Activated naive CD8-positive, alpha-beta T cell treated with anti-CD3 and anti-CD28 coated beads for 36 hours (primary cell): ENCODE measurements at places on chromosomes 3 and 15. TPM values are rescaled to one million over a fixed set of nuclear protein-coding genes. Genes with fewer than 3 reads are reported as not detected.

The PTX3 gene
- total RNA-seq, result 0.25 TPM

The MCTP2 gene
- 12.6 TPM for total RNA-seq

The TFRC gene
- total RNA-seq, result 550 TPM

DNA sequence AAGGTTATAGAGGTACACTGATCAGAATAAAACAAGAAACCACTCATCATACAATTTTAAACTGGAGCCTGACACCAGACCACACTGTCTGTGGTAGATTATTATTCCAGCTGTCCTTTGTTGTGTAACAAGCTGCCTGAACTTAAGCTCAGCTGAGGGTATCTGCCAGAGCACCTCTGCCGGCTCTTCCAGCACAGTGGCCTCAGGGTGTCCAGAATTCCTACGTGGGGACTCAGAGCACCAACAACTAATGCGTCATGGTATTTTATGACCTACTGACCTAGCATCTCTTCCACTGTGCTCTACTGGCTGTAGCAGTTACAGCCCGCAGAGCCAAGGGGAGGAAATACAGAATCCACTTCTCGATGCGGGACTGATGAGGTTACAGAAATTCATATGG is 15.6 kb upstream of the RAF1 start:
- no peak for DNase-seq
- no peaks in the 10 kb centered on the region for H3K36me3 ChIP-seq
- peaks cover 11% of the 10 kb centered on the region for H3K4me1 ChIP-seq
- no peaks in the 10 kb centered on the region for H3K27me3 ChIP-seq

GRCh38 chr15:63634154-63634553 is 37.0 kb downstream of the FBXL22 start:
- no peak for DNase-seq
- no peak overlapping the region for H3K27ac ChIP-seq
- no peak overlapping the region for H3K4me3 ChIP-seq
- H3K36me3 ChIP-seq, result peaks cover 17% of the 10 kb centered on the region
- peaks cover 13% of the 10 kb centered on the region for H3K4me1 ChIP-seq

DNA sequence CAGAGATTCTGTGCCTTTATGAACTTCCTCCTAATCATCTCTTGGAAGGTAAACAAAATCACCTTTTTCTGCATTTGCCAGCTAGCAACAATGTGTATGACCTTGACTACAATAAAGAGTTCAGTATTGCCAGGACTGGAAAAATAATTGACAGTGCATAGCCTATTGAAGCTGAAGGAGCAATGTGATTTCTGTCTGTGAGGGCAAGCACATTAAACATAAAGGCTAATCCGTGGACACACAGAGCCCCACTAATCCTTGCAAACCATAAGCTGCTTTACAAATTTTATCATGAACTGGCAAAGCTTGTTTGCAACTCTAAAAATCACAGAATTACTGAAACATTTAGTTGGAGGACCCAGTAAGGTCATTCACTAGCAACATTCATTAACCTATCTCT is 563.8 kb downstream of the PYDC2 start:
- no peaks in the 10 kb centered on the region for H3K36me3 ChIP-seq
- H3K4me3 ChIP-seq, result no peak overlapping the region
- H3K4me1 ChIP-seq, result no peaks in the 10 kb centered on the region
- no peaks in the 10 kb centered on the region for H3K27me3 ChIP-seq
- H3K27ac ChIP-seq, result no peak overlapping the region
- DNase-seq, result no peak

GRCh38 chr3:171970301-171970788 is 69.0 kb upstream of the FNDC3B start:
- H3K4me3 ChIP-seq, result no peak overlapping the region
- no peak overlapping the region for H3K27ac ChIP-seq
- peaks cover 12% of the 10 kb centered on the region for H3K4me1 ChIP-seq
- no peak for DNase-seq
- no peaks in the 10 kb centered on the region for H3K27me3 ChIP-seq

DNA sequence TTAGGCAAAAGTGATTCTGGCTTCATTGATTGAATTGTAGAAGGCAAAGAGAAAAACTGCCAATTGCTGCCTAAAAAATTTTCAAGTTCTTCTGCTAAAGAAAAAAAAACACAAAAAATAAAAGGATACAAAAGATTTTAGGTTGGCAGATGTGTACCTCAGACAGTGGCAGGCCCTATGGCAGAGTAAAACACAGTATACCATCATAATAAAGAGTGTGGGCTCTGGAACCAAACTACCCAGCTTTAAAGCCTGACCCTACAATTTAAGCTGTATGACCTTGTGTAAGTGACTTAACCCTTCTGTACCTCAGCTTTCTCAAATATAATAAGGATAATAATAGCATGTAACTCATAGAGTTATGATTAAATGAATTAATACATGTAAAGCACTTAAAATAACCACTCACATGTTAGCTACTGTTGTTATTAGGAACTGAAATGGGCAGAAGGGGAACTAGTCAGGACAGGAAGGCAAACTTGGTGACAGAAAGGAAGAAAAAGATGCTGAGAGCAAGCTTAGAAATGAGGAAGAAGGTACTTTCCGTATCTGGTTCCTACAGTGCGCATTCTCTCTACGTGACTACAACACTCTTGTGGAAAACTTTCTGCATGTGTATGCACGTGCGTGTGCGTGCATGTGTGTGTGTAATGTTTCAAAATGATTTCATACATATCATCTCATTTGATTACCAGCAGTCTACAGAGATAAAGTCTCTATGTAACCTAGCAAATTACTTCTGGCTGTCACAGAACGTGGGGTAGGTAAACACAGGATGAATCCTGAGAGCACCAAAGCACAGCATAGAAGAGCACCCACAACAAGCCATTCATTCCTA is 13.6 kb upstream of the GATM start:
- peaks cover 7% of the 10 kb centered on the region for H3K4me1 ChIP-seq
- DNase-seq, result no peak
- H3K27ac ChIP-seq, result no peak overlapping the region
- peaks cover 44% of the 10 kb centered on the region for H3K27me3 ChIP-seq

The TF gene
- 0.02 TPM for total RNA-seq

The ZFAND6 gene
- 28.7 TPM for total RNA-seq

The SCN5A gene
- total RNA-seq, result 1.3 TPM

DNA sequence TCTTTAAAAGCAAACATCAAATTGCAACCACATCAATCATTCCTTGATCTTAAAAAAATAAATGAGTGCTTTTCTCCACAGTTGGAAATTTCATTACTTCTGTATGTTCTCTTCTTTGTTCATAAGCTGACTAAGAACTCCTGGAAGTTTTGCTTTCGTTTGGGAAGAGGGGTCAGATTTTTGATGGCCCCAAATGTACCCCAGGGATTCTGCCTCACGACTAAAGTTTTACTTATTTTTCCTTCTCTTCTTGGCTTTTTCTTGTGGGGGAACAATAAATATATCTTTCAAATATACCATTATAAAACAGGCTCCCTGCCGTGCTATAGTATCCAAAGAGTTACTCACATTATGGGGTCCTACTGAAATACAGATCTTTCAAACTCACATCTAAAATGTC is 215.0 kb upstream of the CDIN1 start:
- no peak for DNase-seq
- no peaks in the 10 kb centered on the region for H3K36me3 ChIP-seq
- H3K4me1 ChIP-seq, result no peaks in the 10 kb centered on the region

DNA sequence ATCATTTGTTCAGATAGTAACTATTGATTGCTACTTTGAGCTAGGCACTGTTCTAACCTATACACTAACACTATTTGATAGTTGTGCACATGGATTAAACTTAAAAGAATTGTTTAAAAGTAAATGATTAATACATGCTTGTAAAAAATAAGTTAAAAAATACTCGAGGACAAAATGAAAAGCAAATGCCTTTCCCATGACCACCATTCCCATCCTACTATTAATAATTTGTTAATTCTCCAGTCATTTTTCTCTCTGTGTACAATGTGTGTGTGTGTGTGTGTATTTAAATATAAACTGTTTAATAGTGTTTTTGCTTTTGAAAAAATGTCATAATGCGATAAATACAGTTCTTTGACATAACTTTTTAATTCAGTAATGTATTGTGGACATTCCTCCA is 78.7 kb upstream of the KCNMB2 start:
- peaks cover 24% of the 10 kb centered on the region for H3K27me3 ChIP-seq
- no peaks in the 10 kb centered on the region for H3K4me1 ChIP-seq
- H3K36me3 ChIP-seq, result no peaks in the 10 kb centered on the region
- no peak for DNase-seq

The SYNPR gene
- total RNA-seq, result not detected

The CCDC54 gene
- not detected for total RNA-seq

- H3K27me3 ChIP-seq, result no peaks in the 10 kb centered on the region
- DNase-seq, result no peak
- peak overlapping the region; percentile 5 for H3K4me3 ChIP-seq
- peak overlapping the region; percentile 82 for H3K27ac ChIP-seq
- peaks cover 18% of the 10 kb centered on the region for H3K36me3 ChIP-seq
- H3K4me1 ChIP-seq, result peaks cover 58% of the 10 kb centered on the region
Measured at GRCh38 chr3:106183762-106184391, 315.1 kb upstream of the CBLB start.

DNA sequence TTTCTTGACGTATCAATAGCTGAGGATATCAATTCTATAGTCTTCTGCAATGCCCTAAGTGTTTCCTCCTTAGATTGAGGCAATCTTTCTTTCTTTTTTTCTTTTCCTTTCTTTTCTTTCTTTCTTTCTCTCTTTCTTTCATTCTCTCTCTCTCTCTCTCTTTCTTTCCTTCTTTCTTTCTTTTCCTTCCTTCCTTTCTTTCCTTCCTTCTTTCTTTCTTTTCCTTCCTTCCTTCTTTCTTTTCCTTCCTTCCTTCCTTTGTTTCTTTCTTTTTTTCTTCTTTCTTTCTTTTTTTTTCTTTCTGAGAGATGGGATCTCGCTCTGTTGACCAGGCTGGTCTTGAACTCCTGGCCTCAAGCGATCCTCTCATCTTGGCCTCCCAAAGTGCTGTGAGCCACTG is 10.0 kb upstream of the DNAAF4 start:
- DNase-seq, result no peak
- no peak overlapping the region for H3K4me3 ChIP-seq
- H3K27me3 ChIP-seq, result peaks cover 19% of the 10 kb centered on the region

DNA sequence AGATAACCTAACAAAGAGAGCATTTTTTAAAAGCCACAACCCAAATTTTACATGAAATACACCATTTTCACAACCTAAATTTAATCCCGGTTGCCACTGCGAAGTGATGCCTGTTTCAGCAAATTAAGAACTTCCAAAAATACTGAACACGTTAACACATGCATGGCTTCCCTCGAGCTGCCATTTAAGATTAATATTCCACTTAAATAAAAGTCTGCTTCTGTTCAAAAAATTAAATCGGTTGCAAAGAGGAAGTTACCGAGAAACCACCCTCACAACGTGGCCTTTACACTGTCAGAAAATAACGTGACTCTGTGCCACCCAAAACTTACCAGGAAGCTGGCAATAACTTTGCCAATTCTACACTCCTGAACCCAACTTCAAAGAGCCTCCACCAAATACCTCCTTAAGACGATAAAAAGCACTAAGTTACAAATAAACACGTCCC is 1.2 kb downstream of the TBL1XR1 start:
- DNase-seq, result no peak
- H3K27ac ChIP-seq, result peak overlapping the region; percentile 97
- H3K36me3 ChIP-seq, result peaks cover 48% of the 10 kb centered on the region
- peaks cover 4% of the 10 kb centered on the region for H3K27me3 ChIP-seq
- peak overlapping the region; percentile 95 for H3K4me3 ChIP-seq

DNA sequence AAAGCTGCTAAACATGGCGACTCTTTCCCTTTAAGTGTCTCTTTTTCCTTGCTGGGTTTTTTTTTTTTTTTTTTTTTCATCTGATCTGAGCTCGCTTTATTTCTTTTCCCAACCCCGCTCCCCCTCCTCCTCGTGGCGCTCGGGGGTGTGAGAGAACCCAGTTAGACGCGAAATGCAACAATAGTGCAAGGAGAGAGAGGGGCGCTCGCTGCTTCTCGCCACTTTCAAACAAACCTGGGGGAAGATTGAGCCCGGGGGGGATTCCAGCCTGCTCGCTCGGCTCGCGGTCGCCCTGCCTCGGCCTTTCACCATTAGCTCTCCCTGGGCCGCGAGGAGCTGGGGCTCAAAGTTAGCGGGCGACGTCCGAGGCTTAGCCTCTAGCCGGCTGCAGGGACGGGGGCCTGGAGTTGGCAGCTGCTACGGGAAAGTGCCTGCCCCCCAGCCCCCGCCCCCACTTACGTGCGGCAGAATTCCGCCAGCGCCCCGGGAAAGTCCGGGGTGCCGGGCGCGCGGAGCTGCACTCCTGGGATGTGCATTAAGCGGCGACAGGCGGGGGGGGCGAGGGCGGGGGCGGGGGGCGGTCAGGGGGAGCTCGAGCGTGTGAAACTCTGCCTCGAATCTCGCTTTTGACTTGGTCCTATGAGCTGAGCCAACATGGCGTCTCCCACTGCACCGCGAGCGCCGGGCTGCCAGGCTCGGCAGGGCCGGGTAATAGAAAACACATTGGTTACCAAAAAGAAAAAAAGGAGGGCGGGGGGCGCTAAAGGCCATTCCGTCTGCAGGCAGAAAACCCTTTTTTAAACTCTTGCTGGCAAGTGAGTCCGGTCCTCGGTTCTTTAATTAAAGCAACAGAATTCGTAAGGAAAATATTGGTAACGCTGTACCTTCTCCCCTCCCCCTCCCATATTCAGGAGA is 10.4 kb downstream of the NR2F2 start:
- DNase-seq, result no peak
- peaks cover 2% of the 10 kb centered on the region for H3K36me3 ChIP-seq
- peaks cover 94% of the 10 kb centered on the region for H3K27me3 ChIP-seq
- peak overlapping the region; percentile 4 for H3K4me3 ChIP-seq
- H3K27ac ChIP-seq, result no peak overlapping the region

DNA sequence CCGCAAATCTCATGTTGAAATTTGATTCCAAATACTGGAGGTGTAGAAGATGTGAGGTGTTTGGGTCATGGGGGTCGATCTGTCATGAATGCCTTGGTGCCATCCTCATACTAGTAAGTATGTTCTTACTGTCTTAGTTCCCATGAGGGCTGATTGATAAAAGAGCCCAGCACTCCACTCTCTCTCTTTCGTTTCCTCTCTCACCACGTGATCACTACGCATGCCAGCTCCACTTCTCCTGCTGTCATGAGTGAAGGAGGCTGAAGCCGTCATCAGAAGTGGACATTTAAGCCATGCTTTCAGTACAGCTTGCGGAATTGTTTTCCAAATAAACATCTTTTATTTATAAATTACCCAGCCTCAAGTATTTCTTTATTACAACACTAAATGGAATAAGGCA is 6.1 kb downstream of the OR5H15 start:
- DNase-seq, result no peak
- no peak overlapping the region for H3K4me3 ChIP-seq
- H3K4me1 ChIP-seq, result no peaks in the 10 kb centered on the region

GRCh38 chr3:20307383-20307782 is 121.4 kb upstream of the SGO1 start:
- H3K27me3 ChIP-seq, result no peaks in the 10 kb centered on the region
- no peak overlapping the region for H3K4me3 ChIP-seq
- no peak overlapping the region for H3K27ac ChIP-seq

DNA sequence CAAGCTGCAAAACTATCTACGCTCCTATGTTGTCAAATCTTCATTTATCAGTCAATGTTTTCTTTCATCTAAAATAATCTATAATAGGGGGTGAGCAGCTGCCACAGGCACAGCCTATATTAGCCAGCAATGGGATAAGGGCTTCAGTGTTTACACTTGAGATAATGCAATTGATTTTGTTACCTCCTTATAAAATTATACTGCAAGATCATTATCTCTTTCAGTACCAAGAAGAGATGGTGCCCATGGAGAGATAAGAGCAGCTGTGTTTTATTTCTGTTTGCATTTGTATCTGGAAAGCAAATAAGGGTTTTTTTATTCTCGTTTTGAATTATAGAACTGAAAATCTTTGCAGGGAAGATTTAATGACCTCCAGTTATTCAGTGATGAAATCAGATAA is 68.9 kb downstream of the PLD1 start:
- H3K36me3 ChIP-seq, result no peaks in the 10 kb centered on the region
- DNase-seq, result no peak
- H3K27me3 ChIP-seq, result peaks cover 6% of the 10 kb centered on the region
- no peak overlapping the region for H3K4me3 ChIP-seq

The CALML4 gene
- 7.4 TPM for total RNA-seq

The C3orf20 gene
- total RNA-seq, result not detected

The KCNMB3 gene
- 0.74 TPM for total RNA-seq

The FBXO22 gene
- 48.2 TPM for total RNA-seq
